HFFc6 (cell line): ENCODE measurements at places on chromosomes 2 and 18.

GRCh38 chr18:532632-533031, 32.1 kb upstream of the COLEC12 start:
- DNase-seq = no peak

- DNase-seq = no peak
These were observed 791 bp upstream of the CYRIA start for GRCh38 chr2:16666449-16666801.

DNA sequence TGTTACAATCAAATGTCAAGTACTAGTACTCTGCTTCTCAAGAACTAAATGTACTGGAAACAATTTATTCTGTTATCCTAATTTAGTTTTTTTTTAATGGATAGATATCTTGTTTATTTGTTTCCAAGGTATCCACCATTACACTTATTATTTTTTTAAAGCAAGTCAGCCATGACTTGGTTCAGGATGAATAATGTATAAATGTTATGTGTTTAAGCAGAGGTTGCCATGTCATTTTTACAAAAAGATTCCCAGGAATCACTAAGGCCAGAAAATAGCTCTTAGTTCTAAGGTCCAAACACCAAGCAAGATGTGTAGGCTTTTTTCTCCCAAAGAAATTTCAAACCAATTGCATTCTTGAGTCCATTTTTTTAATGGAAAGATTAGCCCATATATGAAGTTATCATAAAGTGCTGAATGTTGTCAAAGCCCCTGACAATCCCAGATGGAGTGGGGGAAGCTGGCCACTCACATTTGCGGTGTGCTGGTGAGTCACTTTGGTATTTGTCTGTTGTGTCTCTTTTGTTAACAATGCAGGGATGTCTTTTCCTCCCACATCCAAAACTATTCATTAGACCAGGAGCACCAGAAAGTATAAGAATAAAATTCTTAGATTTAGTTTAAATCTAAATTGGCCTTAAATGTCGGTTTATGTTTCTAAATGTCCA, 158.9 kb downstream of the COL6A3 start:
- DNase-seq = peak; percentile 66

- no peak for DNase-seq
These were observed 79.6 kb upstream of the POMC start for GRCh38 chr2:25247792-25248512.

- no peak for DNase-seq
These were observed 15.0 kb downstream of the TMEM177 start for GRCh38 chr2:119693967-119694366.

GRCh38 chr2:232276084-232276732, 102.3 kb upstream of the ALPP start:
- no peak for DNase-seq

DNA sequence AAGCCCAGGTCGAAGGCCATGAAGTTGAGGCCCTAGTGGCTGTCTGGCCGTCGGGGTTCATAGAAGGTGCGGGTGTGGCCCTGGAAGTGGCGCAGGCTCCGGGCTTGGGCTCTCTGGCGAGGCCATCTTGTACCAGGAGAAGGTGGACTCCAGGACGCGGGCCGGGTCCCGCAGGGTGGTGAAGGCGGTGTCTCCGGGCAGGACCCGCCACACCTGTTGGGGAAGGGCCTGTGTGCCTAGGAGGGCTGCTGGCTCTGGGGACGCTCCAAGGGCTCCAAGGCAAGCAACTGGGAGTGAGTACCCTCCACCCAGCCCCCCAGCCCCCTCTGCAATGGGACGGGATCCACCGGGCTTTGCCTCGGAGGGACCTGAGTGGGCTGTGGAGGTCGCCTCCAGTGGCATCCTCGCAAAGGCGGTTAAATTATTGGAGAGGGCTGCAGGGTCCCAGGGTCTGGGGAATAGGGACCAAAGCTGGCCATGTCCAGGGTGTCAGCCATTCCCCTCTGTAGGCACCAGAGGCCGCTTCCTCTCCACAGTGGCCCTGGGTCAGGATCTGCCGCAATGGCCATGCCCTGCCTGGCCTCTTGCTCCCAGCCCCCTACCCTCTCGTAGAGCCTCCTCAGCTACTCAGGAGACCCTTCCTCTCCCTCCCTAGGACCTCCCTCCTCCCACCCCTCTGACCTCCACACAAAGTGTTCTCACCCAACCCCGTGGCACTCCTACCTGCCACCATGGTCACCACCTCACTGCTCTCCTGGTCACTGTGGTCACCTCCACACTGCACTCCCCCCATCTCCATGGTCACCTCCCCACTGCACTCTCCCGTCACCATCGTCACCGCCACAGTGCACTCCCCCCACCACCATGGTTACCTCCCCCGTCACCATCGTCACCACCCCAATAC, 10.3 kb downstream of the AQP12A start:
- no peak for DNase-seq

- DNase-seq = no peak
These were observed 85.5 kb upstream of the VWC2L start for GRCh38 chr2:214325404-214325803.

GRCh38 chr2:1422131-1422530, 8.9 kb downstream of the TPO start:
- DNase-seq = no peak

DNA sequence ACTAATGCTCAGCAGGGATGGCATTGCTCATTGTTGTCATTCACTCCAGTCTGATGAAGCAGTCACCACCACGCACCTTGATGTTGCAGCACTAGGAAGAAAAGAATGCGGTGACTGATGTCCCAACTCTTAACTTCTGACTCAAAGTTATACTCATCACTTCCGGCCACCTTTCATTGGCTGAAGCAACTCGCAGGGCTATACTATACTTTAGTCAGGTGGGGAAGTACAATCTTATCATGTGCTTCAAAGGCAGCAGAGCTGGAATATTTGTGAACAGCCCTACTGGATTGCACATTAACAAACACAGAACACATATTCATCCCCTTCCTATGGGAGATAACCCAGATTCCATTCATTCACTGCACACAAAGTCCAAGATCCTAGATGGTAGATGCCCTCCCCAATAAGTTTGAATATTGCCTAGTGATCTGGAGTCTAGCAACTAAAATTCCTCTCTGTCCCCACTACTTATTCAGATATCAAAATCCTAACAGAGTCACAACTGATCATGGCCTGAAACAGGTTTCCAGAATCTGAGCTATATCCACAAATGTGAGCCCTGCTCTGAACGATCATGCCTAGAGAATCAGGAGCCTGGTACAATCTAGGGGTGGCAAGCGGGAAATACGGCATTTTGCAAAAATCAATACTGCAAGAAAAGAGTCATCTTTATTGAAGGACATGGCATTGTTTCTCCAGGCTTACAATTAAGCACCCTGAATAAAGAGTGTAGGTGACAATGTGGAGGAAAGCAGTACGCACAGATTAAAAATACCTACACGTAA, 3.4 kb upstream of the SPATS2L start:
- DNase-seq = peak; percentile 83

DNA sequence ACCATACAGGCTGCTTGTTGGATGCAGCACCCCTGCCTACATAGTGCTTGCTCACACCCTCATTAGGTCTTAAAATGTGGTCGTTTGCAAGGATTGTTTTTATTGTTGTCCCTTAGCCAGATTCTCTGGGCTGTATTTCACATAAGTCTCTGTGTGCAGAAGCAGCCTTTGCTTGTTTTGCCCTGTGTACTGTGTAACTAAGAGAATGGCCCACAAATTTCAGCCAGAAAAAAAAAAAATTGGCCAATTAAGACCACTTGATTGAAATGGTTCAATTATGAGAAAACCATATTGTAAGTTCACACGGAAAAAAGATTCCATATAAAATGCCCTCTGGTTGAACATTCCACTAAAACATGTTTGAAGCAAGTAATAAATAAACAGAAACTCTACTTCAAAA, 377.1 kb upstream of the SOX11 start:
- DNase-seq = no peak

GRCh38 chr2:98704499-98705332, 26.2 kb downstream of the MGAT4A start:
- DNase-seq = no peak

- peak; percentile 57 for DNase-seq
These were observed 11.1 kb downstream of the COLEC12 start for GRCh38 chr18:489244-490023.

GRCh38 chr2:219514196-219514761, at the start of gene ASIC4:
Gene ASIC4 (plus strand): TSS chr2:219514482. CDS start chr2:219514725, 243 bp downstream.
- no peak for DNase-seq

GRCh38 chr18:42131066-42131929, 176.3 kb downstream of the PIK3C3 start:
- no peak for DNase-seq

DNA sequence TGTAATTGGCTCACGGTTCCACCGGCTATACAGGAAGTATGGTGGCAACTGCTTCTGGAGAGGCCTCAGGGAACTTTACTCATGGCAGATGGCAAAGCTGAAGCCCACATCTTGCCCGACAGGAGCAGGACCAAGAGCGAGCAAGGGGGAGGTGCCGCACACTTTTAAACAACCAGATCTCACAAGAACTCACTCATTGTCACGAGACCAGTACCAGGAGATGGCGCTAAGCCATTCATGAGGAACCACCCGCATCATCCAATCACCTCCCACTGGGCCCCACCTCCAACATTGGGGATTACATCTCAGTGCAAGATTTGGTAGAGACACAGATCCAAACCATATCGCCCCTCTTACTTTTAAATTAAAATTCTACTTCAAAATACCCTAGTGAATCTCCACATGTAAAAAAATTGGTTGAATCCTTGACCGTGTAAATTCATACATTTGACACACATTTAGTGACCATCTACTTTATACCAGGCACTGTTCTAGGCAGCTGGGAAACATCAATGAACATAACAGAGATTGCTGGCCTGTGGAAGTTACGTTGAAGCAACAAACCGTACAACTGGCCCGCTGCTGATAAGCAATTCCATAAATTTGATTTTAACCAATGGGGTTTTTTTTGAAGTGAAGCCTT, 87.6 kb downstream of the ALPK2 start:
- DNase-seq = peak; percentile 11

- DNase-seq = no peak
These were observed 28.6 kb downstream of the STARD7 start for GRCh38 chr2:96180002-96180401.

DNA sequence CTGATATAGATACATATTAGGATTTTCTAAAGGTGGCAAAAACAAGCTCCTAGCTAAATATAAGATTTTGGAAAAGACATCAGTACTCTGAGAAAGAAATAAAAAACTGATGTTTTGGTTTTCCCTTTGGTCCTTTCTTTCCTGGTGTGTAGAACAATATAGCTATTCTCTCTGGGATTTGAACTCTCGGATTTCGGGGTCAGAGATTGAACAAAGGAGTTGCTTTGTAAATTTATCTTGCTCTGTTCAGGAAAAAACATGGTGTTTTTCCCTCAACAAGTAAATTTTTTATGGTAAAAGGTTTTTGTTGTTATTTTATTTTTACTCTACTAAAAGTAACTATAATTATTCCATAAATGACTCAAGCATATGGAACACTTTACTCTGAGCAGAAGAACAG, 889.3 kb downstream of the ERBB4 start:
- no peak for DNase-seq

DNA sequence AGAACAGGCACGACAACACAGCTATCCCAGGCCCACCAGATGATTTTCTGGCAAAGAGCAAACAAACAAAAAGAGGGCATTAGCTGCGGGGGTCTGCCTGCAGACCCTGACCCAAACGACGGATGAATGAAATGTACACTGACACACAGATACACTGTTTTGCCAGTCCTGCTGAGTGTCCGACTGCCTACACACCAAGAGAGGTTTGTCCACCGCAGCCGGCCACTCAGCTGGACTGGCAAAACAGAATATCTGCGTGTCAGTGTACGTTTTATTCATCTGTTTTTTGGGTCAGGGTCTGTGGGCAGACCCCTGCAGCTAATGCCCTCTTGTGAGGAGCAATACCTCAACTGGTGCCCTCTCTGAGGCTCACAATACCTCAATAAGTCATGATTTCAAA, 10.7 kb upstream of the SH3RF3 start:
- no peak for DNase-seq

DNA sequence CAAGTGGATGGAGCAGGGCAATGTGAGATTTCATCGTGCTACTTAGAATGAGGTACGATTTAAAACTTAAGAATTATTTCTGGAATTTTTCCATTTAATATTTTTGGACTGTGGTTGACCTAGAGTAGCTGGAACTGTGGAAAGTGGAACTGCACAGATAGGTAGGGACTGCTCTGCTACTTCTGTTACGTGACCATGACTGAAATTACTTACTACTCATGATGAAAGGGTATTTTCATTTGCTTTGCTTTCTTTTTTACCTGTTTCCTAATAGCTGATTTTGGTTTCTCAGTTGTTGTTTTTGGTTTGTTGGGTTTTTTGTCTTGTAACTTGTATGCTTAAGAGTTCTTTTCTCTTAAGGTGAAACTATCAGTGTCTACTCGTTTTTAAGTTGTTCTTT, 11.4 kb downstream of the UBE2E3 start:
- DNase-seq = no peak

GRCh38 chr2:101696272-101697123, 1.0 kb upstream of the MAP4K4 start:
- no peak for DNase-seq

DNA sequence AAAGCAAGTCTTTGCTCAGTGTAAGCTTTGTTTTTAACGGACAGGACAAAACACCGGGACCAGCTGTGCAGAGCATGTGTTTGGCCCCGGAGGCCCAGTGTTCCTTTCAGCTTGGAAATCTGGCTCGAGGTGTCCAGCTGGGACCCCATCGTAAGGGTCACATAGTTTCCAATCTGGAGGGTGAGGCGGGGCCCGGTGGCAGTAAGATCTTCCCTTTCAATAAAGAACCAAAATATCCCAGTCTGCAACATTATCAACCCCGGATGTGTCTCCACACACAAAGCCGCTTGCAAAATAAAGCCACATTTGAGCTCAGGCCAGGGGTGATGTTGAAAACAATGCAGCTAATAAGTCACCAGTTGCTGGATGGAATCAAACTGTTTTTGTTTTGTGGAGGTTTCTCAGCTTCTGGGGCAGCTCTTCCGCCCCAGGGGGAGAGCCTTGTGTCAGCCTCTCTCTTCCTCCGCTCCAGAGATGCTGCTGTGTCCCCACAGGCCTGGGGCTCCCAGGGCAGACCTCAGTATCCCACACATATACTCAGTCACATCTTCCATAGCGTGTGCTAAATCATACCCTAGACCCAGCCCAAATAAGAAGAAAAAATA, 138.6 kb upstream of the GLI2 start:
- DNase-seq = peak; percentile 47

- no peak for DNase-seq
These were observed 33.5 kb upstream of the CACNB4 start for GRCh38 chr2:152132306-152132705.

DNA sequence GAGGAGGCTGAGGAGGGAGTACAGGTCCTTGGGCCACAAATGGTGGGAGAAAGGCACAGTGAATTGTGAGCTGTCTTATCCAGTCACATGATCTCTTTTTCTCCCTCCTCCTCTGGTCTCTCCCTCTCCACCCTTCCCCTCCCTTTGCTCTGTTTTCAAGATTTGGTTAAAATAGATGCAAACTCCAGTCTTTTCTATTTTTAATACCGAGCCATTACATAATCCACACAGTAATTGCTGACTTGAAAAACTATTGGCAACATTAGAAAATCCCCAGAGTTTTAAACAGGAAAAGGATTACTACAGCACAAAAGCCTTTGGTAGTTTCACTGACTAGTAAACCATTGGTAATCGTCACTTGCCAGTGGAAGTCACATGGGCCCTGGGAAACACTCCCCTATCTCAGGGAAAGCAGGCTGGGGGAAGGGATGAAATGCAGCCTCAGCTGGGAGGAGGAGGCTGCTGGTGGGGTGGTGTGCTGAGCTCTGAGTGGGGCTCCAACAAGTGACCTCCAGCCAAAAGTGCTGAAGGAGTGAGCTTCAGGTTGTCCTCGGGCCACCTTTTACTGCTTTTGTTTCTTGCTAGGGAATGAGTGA, 57.4 kb upstream of the PCBP1 start:
- no peak for DNase-seq
